Esophagus squamous epithelium (tissue), 5 donors: ENCODE measurements at places on chromosomes 5 and 9. TPM values are rescaled to one million over a fixed set of nuclear protein-coding genes. Genes with fewer than 3 reads are reported as not detected.

DNA sequence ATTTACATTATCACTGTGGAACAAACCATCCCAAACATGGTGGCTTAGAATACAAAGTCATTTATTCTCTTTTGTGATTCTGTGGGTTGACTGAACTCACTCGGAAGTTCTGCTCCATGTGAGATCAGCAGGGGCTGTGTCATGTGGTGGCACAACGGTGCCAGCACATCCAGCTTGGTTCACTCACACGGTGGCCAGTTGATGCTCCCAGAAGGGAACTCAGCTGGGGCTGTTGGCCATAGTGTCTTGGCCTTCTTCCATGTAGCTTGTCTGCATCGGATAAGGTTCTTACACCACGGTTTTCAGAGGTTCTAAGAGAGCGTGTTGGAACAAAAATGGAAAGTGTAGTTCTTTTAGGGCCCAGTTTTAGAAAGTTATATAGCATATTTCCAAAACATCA, 312.7 kb downstream of the DMRT2 start:
- no peak overlapping the region for H3K27ac ChIP-seq
- no peak for DNase-seq
- no peaks in the 10 kb centered on the region for H3K27me3 ChIP-seq
- H3K4me3 ChIP-seq, result no peak overlapping the region
- no peaks in the 10 kb centered on the region for H3K4me1 ChIP-seq

- no peaks in the 10 kb centered on the region for H3K27me3 ChIP-seq
- H3K4me3 ChIP-seq, result no peak overlapping the region
- DNase-seq, result no peak
- no peak overlapping the region for H3K27ac ChIP-seq
These were observed 12.2 kb downstream of the GPR150 start for GRCh38 chr5:95631991-95632675.

DNA sequence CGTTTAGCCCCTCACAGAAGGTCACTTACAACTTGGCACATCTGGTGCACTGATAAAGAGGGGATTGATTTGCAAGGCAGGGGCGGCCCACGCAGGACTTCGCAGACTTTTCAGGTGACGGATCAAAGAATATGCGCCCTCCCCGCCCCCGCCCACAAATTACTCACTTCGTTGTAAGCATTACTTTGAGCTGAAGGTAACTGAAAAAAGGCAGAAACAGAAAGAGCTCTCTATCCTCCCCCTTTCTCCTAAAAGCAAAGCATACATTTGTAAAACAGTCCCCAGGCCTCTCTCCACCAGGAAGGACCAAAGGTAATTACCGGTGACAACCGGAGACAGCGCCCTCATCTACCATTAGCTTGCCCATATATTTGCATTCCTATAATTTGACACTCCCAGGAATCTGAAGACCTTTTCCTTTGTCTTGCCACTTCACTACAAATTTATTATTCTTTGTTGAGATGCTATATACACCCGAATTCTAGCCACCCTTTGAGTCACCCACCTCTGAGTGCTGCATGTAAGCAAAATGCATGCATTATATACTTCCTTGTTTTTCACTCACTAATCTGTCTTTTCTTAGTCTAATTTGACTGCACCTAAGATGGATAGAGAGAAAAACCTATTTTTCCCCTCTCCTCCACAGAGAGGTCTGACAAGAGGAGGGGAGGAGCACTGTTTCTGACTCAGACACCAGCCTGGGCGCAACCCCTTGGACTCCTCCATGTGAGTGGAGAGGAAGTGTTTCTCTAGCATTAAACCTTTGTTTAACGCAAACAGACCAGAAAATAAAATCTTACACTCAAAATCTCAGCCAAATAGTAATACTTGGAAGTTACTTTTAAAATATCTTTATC, 74.7 kb upstream of the SPIN1 start:
- H3K27ac ChIP-seq, result no peak overlapping the region
- DNase-seq, result no peak
- no peaks in the 10 kb centered on the region for H3K4me1 ChIP-seq
- H3K27me3 ChIP-seq, result no peaks in the 10 kb centered on the region

- no peak overlapping the region for H3K27ac ChIP-seq
- H3K27me3 ChIP-seq, result no peaks in the 10 kb centered on the region
- H3K4me1 ChIP-seq, result peaks cover 15% of the 10 kb centered on the region
- H3K4me3 ChIP-seq, result no peak overlapping the region
- H3K36me3 ChIP-seq, result peaks cover 36% of the 10 kb centered on the region
These were observed 9.6 kb upstream of the TOR4A start for GRCh38 chr9:137267933-137268355.

Gene DNAJB5
- total RNA-seq, result 6.2 TPM

Gene SPATA6L
- total RNA-seq, result 1.1 TPM

Gene ROPN1L
- total RNA-seq, result not detected
